ENCODE measurements at places on chromosomes 3 and 15.

DNA sequence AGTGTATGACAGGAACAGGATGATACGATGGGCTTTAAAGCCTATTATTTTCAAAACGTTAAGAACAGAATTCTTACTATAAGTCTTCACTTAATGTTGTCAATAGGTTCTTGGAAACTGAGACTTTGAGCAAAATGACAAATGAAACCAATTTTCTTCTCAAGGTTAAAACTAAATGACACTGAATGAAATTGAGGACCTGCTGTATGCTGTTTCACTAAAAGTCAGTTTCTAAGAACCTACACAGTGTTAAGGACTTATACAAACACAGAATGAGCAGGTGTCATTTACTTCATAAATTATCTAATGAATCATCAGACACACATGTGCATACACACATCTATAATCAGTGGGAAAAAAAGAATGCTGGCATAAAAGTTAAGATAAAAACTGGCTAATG lies 106.9 kb downstream of the RFTN1 start:
- no peak for DNase-seq

DNA sequence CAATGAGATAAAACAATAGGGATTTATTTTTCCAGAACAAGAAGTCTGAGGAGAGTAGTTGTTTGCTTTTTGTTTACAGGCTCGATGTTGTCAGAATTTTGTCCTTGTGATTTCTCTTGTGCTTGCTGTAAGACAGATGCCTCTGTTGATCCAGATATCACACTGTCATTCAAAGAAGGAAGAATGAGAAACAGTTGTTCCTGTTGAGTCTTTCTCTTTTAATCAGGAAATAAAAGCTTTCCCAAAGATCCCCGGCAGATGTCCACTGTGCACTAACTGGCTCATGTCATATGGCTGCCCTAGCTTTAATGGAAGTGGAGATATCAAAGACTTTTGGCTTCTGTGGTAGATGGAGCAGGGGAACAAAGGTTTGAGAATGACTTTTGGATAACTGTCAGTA lies 6.8 kb downstream of the SERPINI1 start:
- DNase-seq = no peak

DNA sequence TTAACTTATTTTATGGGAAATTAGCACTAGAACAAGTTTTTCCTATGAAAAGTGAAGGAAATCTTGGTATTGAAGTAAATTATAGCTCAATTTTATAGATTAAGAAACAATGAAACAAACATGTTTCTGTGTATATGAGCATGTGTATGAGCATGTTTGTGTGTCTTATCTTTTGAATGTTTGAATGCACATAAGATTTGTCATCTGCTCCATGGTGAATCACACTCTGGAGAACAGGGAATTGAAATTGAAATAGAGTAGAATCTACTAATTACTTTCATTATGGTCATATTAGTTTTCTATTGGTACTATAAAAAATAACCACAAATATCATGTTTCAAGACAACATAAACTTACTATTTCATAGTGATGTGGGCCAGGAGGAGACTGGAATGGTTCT lies 646.6 kb downstream of the OTOL1 start:
- no peak for DNase-seq

GRCh38 chr3:71684757-71685386 lies 40.3 kb downstream of the EIF4E3 start:
- no peak for DNase-seq

GRCh38 chr15:70318594-70319465 lies 221.1 kb upstream of the TLE3 start:
- DNase-seq = no peak

DNA sequence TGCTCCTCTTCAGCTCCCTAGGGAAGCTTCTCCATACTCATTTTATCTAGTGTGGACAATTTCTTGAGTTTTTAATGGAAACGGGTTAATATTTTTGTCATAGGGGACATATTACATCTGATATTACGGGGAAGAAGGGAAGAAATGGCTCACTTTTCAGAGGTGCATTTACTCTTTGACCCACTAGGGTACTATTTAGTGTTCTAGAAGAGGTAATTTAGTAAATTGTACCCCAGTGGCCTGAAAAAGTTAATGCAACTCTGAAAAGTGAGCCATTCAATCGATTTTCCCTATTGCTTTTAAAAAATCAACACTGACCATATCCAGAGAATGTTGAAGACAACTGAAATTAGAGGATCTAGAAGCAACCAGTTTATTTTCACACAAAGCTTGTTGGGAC lies 71.2 kb downstream of the MAP2K5 start:
- no peak for DNase-seq

GRCh38 chr15:60889491-60889890 lies 339.6 kb downstream of the RORA start:
- no peak for DNase-seq

DNA sequence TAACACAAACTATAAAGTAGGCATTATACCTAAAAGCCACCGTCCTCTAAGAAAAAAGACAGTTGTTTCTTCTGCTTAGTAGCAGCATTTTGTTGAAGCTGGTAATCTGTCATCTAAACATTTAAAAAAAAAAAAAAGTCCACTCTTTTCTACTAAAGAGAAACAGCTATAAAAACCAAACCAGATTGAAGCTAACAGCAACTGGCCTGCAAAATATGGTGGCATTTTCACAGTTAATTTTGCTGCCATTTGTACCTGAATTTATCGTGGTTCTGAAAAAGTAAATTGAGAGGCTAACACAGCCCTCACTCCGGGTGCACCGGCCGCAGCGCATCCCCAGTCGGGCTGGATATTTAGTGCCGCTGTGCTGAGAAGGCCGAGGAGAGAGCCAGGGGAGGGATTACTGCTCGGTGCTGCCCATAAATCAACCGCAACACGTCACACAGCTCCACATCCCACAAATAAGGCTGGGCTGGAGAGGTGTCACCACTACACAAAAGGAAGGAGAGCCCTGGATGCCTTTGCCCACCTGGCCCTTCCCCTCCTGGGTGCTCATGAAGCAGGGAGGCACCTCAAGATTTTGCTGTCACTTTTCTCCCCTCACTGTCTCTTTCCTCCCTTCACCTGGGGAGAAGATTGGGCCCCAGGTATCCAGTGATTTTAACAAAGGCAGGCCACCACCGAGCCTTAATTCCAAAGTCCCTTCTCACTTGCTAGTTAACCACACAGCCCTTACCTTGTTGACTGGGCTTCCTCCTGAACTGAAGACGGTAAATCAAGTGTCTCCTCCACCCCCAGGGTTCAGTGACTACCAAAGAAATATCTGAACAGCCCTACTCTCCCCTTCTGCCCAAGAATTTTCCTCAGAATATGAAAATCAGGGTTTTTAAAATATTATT lies 44.4 kb downstream of the MECOM start:
- no peak for DNase-seq

DNA sequence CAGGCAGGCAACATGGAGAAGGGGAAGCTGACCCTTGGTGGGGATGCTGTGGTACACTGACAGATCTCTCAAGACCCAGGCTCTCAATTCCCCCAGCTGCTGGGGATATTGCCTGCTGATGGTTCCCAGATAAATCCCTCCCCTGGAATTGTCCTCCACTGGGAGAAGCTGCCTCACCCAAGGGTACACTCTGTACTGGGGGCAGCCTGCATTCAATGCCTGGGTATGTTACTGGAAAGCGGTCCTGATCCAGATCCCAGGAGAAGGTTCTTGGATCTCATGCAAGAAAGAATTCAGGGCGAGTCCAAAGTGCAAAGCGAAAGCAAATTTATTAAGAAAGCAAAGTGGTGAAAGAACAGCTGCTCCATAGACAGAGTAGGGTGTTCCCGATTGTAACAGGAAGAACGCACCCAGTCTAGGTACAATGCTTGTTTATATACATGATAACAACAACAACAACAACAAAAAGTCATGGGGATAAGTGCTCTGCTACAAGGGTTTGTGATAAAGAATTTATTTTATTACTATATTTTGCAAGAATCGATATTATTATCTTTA lies 591.5 kb upstream of the ADAMTS9 start:
- DNase-seq = no peak

DNA sequence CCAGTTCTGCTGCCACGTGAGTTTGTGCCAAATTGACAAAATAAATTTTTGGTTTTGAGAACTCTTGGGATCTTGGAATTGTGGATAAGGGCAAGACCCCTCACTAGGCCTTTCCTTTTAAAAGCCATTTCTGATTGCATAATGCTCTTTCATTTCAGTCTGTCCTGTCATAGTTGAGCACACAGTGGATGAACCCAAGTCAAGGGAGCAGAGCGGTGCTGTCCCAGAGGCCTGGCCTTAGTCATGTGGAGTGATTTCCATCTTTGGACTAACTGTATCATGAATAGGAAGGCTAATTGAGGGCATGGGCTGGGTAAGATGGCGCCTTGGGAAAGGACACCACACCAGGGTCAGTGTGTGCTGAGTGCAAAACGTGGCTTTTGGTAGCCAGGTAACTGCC lies 304.0 kb downstream of the UACA start:
- no peak for DNase-seq

- DNase-seq = no peak
Observed at GRCh38 chr3:142028243-142028777, 121.0 kb downstream of the TFDP2 start.

- no peak for DNase-seq
Observed at GRCh38 chr15:74384881-74385643, 17.6 kb upstream of the CYP11A1 start.

- DNase-seq = no peak
Observed at GRCh38 chr3:16448639-16449070, 64.8 kb downstream of the RFTN1 start.

DNA sequence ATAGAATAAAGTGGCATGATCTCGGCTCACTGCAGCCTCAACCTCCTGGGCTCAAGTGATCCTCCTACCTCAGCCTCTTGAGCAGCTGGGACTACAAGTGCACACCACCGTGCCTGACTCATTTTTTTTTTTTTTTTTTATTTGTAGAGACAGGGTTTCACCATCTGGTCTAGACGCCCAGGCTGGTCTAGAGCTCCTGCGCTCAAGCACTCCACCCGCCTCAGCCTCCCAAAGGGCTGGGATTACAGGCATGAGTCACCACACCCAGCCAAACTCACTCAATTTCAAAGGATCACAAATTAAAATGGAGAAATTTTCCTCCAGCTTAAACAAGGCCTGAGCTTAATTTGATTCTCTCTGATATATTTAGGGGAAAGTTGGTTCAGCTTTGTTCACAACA lies 27.3 kb upstream of the NMB start:
- DNase-seq = no peak

DNA sequence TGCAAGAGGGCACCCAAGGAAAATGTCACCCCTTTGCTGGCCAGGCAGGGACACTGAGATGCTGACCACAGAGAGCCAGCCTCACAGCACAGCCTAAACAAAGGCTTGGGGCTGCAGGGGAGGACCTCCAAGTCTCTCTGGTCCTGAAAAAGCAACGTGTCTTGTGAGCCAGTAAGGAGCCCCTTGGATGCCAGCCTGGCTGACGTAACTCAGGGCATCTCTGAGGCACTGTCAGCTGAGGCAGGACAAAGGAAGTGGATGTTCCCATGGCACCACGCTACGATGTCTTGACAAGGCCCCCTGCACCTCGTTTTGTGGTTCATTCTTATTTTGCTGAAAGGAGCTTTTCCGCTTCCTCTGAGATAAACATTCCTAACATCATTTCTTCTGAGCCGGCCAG lies 160.7 kb downstream of the OR4M2 start:
- no peak for DNase-seq

- peak; percentile 64 for DNase-seq
Observed at GRCh38 chr3:50272911-50273688, 4.2 kb downstream of the SEMA3B start.

- no peak for DNase-seq
Observed at GRCh38 chr3:78941587-78941986, 826.2 kb downstream of the ROBO1 start.

GRCh38 chr3:38002291-38002876 lies 11.8 kb downstream of the VILL start:
- no peak for DNase-seq

GRCh38 chr3:58464866-58465265 lies 27.0 kb upstream of the KCTD6 start:
- no peak for DNase-seq

- peak; percentile 10 for DNase-seq
Observed at GRCh38 chr3:188390775-188391443, 237.0 kb downstream of the LPP start.

DNA sequence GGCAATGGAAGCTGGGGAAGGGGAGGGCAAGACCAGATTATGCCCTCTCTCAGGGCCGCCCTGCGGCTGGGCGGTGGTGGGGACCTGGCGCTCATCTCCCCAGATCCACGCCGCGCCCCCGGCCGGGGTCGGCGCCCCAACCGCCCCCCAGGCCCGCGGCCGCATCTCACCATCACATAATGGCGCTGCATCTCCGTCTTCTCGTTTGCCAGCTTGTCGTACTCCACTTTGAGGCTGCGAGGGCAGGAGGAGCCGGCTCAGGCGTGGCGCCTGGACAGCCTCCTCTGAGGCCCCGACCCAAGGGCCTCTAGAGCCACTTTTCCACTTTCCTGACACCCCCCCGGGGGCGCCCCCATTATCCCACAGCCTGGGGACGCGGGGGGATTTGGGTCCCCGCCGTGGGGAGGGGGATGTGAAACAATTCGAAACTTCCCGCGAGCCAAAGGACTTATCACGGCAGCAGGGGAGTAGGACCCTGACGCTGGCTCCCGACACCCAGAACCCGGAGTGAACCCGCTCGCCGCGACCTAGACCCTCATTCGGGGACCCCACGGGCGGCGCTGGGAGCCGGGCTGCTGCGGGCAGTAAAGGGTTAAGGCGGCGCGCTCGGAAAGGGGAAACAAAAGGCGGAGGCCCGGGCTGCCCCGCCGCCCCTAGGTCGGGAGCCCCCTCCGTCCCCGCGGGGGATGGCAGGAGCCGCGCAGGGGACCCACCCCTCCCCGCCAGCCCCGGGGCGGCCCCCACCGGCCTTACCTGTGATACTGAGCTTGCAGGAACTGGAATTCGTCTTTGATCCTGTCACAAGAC lies 2.1 kb downstream of the TLE3 start:
- DNase-seq = no peak

DNA sequence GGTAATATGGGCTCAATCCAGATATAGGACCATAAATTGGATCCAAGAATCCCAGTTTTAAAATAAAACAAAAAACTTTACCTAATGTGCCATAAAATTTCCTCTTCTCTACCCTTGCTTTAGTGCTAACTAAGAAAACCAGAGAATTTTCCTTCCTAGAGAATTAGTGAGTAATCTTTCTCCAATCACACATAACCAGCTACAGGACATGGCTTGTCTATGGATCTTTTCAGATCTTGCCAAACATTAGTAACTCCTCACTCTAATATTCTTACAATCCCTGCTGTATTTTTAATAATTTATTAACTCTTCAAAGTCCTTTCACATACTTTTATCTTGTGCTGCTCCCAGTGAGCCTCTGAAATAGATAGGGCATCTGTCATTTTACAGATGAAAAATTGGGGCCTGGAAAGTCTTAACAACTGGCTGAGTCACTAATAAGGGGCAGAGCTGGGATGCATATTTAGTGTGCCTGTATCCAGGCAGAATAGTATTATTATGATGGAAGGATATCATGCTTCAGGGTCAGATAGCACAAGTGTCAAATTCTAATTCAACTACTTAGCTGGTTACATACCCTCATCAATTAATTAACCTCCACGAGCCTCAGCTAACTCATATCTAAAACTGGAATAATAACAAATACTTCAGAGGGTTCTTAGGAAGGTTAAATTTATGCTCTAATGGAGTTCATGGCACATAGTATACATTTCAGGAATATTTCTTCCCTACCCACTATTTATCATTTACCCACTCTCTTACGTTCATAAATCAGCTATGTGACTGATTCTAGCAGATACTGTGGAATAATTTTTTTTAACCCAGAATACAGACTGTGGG lies 5.6 kb downstream of the ZBED2 start:
- no peak for DNase-seq

- DNase-seq = no peak
Observed at GRCh38 chr15:75982468-75982867, 29.8 kb downstream of the NRG4 start.

Measured in HepG2 (cell line).